RWPE1 (cell line): ENCODE measurements at places on chromosomes 2 and 18.

- no peak for DNase-seq
These were observed 34.1 kb downstream of the ITGB6 start for GRCh38 chr2:160165996-160166395.

GRCh38 chr2:128469875-128470274, 151.2 kb upstream of the HS6ST1 start:
- DNase-seq = no peak

DNA sequence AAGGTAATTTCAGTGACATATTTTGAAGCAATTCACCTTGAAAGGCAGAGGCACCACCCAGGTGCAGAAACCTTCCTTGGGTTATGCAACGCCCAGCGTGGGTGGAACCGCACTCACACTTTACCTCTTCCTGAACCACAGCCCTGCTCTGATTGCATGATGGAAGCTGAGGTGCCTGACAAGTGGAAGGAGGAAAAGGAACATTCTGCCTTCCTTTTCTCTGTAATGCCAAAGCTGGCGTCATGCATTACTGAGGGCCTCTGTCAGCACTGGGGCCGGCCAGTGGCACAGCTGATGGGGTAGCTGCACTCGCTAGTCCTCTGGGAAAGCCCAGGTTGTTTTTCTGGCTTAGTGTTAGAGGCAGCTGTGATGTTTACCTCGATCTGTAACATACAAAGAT, 266.5 kb downstream of the NEDD4L start:
- DNase-seq = peak; percentile 46

DNA sequence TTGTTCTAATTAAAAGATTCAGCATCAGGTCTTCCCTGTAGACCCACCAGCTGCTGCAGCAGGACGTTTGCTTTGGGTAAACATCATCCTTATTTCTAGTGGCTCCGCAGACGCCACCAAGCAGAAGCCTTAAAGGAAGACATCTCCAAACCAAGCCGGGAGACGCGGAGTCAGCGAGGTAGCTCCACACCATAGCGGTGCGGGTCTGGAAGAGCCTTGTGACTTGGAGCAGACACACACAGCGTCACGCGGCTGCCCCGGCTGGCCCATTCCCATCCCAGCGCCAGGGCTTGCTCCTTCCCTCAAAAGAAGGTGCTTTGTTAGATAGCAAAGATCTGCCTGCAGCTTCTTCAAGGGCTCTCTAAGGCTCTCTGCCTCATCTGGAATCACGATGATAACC, 236.5 kb downstream of the GBX2 start:
- DNase-seq = no peak

DNA sequence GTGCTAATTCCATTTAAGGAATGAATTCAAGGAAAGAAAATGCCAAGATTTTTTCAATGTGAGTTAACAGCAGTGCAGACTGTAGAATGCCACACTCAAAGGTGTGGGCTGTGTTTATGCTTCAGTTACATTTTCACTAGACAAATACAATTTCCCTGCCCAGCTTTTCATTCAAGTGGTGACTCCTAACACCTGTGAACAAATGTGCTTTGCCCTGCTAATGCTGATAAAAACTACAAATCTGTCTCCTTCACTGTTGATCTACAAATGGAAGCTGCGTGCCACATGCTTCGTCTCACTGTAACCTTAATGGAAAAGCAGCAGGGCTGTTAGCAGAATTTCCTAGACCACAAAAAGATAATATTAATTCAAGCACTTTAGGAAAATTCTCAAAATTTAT, 19.8 kb upstream of the TCF4 start:
- DNase-seq = no peak

DNA sequence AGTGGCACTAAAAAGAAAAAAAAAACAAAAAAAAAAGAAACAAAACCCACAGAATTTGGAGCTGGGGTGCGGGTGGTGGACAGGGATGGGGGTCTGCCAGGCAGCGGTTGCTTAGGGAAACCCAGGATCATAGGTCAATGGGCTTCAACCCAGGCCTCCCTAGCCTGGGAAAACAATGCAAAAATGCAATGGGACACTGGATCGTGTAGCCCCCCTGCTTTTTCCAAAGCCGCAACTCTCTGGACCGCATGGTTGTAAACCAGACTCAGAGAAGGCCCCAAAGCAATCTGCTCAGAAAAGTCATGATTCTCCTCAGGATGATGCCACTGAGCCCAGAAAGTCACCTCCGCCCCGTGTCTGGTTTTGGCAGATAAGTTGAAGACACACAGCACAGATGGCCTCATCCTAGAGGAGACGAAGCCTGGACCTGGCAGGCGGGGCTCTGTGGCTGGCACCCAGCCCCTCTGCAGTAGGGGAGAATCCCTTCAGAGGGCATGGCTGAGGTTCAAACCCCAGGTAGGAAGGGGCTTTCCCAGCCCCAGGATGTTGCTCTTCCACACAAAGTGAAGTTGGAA, 5.1 kb downstream of the DLX2 start:
- DNase-seq = no peak

- no peak for DNase-seq
These were observed 6.3 kb upstream of the HS6ST1 start for GRCh38 chr2:128324897-128325410.

DNA sequence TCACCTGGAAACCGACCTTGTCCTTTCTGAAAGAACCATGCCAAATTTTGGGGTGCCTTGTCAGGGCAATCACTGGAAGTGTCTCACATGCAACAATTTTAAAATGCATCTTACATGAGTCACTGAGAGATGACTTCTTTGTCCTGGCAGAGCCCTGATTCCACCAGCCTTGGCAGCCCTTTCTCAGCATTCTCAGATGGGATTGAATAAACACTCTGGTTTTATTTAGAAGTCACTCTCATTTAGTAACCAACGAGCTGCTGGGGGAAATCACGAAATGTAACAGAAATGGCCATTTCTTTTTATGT, 3.8 kb upstream of the ATP8B1 start:
- DNase-seq = peak; percentile 42

DNA sequence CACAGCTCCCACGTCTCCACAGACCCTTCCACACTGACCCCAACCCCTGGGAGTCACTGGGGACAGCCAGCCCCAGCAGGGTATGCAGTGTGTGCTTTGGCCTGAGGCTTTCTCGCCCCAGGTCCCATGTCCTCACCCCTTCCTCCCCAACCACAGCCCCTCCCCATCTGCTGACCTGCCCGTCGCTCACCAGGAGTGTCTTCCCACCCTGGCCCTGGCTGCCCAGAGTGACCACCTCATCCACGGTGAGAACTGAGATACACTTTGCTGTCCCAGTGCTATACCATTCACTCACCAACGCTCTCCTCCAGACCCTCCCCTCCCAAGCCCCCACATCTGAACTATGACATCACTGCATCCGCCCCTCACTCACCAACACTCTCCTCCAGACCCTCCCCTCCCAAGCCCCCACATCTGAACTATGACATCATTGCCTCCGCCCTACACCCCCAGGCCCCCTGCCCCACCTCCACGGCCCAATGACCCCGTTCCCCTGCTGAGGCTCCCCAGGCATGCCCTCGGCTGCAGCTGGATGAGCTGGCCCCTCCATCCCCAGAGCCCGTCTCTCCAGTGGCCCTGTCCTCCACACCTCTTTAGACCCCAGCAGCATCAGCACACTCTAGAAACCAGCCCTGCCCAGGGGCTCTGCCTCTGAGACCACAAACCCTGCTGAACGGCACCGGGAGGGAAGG, 55.2 kb downstream of the ANKMY1 start:
- DNase-seq = no peak

- DNase-seq = no peak
These were observed 18.9 kb upstream of the SLC38A11 start for GRCh38 chr2:164974221-164974620.
